ENCODE measurements at places on chromosomes 1 and 21.

GRCh38 chr1:64861611-64862010, 104.7 kb downstream of the JAK1 start:
- peak; percentile 16 for DNase-seq

- DNase-seq, result no peak
Measured at GRCh38 chr1:10530281-10530740, 55.6 kb downstream of the PEX14 start.

DNA sequence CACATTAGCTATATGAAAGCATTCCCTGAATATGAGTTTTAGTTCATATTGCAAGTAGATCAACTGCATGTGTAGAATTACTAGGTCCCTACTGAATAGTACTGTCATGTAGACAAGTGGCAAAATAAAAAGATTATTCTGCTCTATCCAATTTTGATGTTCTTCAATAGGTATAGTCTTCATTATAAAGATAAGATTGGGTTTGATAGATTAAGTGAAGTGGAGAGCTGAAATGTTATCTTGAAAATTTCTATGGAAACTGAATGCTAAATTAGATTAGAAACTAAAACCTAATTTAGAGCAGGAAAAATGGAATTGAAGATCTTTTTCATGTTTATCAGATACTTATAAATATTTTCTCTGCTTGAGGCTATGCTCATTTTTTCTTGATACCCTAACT, 1610.0 kb downstream of the BRINP3 start:
- DNase-seq, result no peak

GRCh38 chr1:28882009-28882628, 32.2 kb upstream of the EPB41 start:
- peak; percentile 89 for DNase-seq

- DNase-seq, result no peak
Measured at GRCh38 chr1:156489166-156489934, 11.2 kb downstream of the MEF2D start.

DNA sequence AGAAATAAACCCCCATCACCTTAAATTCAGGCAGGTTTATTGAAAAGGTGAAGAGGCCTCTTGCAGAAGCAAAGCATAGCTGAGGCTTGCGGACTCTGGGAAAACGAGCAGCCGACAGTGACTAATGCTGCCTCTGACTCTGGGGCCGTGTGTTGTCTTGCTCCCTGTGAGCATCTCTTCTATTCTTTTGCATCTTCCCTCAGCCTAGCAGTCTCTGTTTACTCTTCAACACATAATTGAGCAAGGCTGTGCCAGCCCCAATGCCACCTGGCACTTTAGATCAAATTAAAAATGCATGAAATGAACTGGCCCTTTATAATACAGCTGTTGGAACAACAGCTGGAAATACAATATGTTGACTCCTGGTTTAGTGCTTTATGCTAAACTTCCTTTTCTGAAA, 18.4 kb upstream of the REG4 start:
- DNase-seq, result no peak

GRCh38 chr1:93779540-93780165, 98.0 kb upstream of the BCAR3 start:
- DNase-seq, result no peak

DNA sequence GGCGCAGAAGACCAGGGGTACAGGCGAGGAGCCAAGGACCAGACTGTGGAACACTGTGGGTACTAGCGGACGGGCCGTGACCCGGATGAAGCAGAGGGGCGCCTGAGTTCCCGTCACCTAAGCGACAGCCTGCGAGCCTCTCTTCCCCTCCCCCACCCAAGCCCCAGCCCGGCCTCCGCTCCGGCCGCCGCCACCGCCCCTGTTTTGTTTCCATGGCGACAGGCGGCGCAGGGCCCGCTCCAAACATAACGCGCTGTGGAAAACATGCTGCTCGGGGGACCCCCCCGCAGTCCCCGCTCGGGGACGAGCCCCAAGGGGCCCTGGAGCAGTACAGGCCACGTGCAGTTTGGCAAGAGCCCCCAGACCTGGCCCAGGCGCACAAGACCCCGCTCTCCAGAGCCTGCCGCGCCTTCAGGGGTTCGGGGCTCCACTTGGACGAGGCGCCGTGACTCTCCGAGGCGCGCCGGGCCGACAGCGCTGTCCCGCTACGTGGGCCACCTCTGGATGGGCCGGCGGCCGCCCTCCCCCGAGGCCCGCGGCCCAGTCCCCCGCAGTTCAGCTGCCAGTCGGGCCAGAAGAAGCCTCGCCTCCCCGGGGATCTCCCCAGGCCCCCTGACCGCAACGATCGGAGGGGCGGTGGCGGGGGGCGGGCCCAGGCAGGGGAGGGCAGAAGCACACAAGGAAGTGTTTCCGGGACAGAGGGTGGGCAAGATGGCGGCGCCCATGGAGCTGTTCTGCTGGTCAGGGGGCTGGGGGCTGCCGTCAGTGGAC, at the start of gene MTX1:
Gene MTX1 (plus strand): TSS at position 155 of the 771 bp plus-strand sequence. CDS start 110 bp downstream, at position 265.
- peak; percentile 75 for DNase-seq

Measured in fibroblast of the aortic adventitia (primary cell).